Prostate gland (tissue), 2 donors: ENCODE measurements at places on chromosomes 4 and X. TPM values are rescaled to one million over a fixed set of nuclear protein-coding genes. Genes with fewer than 3 reads are reported as not detected.

Gene UGT2B11
- not detected for total RNA-seq

DNA sequence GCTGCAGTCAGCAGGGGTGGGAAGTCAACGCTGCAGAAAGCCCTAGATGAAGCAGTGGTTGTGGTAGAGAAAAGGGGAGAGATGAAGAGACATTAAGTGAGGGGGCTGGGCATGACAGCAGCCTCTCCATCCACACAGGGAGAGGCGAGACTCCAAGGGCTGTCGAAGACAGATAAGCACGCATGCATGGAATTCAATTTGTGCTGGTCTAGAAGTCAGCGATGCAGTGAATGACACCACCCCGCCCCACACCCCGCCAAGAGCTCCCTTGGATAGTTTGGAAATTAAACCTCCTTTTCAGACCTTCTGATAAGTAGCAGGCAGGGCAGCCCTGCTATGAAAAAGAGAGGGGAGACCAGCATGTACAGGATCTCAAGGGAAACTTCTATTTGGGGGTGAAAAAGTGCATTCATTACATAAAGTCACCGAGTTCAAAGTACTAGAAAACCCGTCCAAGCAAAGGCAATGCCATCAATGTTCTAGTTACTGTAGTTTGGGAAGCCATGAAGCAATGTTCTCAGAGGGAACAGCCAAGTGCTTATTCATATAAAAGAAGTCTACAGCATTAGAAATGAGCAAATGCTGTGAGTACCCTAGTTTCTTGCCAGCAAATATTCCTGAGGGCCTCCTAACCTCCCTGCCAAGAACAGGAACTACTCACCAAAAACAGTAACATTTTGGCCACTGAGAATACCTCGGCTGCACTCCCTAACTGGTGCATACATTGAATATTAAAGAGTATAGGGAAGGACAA lies 152.3 kb upstream of the ANXA10 start:
- no peak for DNase-seq

DNA sequence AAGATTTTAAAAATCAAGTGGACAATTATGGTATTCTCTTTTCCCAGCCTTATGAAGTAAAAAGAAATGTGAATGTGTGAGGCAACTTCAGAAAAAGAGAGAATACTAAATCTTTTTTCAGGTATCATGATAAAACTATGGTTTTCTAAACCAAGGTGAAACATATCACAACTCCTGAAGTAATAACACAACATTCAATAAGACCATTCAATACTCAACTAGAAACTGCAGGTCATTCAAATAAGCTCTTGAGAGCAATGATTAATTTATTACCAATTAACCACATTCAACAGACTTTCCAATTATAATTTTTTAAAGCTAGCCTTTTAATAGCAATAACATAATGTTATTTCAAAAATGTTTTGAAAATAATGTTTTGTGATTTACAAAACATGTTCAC lies 35.8 kb downstream of the SLC10A7 start:
- no peak for DNase-seq

- no peak for DNase-seq
Measured at GRCh38 chr4:38734911-38735310, 47.9 kb downstream of the TLR10 start.

- DNase-seq = no peak
Measured at GRCh38 chrX:39911278-39911897, 186.4 kb downstream of the BCOR start.

- no peak for DNase-seq
Measured at GRCh38 chr4:9877123-9877522, 95.7 kb downstream of the DRD5 start.
